ENCODE measurements at places on chromosomes 12 and 14. TPM values are rescaled to one million over a fixed set of nuclear protein-coding genes. Genes with fewer than 3 reads are reported as not detected.

Gene MYL2
- total RNA-seq, result not detected

Gene PIWIL1
- total RNA-seq, result not detected

Gene TMTC1
- 31.9 TPM for total RNA-seq

Gene ZNF891
- total RNA-seq, result 0.56 TPM

Gene DAO
- total RNA-seq, result not detected

Gene RNF212B
- not detected for total RNA-seq

DNA sequence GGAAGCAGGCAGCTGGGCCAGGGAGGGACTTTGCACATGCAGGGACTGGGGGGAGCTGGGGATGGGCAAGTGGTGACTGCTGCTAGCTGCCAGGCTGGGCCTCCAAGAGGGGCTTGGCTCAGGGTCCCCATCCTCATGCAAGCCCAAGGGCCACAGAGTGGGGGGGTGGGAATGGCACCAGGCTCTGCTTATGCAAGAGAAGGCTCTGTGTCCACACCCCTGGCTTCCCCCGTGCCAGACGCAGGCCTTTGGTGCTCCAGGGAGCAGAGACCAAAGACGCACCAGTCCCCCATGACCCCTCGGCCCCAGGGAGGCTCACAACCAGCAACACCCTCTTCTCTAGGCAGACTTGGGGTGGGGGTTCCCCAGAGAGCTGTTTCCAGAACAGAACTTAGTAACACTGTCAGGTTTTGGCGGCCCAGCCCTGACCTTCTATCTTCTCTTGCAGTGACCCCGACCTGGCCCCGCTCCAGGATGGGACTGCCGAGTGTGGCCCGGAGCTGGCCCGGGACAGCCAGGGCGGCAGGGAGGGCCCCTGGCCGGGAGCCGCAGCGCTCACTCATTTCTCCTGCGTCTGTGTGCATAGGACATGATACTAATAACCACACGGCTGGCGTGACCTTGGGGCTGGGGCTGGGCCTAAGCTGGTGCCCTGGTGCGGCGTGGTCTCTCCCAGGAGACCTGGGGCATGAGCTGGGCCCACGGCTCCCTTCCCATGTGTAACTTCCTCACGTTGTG lies 14.3 kb downstream of the XRCC3 start:
- no peak for DNase-seq

GRCh38 chr14:51044961-51045360 lies 49.9 kb downstream of the TRIM9 start:
- no peak for DNase-seq

DNA sequence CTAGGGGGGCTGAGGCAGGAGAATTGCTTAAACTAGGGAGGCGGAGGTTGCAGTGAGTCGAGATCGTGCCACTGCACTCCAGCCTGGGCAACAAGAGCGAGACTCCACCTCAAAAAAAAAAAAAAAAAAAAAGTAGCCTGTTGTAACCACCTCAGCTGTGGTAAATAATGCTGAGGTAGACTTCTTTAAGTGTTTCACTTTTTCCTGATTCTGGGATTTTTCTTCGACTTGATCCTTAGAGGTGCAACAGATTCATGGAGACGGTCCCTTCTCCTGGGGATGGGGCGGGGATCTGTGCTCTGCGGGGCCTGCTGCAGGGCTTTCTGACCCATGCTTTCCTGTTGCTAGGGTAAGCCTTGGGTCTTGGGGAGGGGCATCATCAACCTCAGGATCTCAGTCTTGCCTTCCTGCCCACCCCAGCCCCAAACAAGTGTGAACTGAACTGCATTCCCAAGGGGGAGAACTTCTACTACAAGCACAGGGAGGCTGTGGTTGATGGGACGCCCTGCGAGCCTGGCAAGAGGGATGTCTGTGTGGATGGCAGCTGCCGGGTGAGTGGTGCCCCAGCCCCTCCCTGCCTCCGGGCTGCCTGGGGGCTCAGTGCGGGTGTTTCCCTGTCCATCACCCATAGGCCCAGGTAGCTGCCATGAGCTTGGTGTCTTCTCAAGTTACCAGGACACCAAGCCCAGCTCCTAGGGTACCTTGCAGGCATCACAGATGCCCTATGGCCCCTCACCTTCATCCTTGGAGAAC lies 12.4 kb downstream of the PAPLN start:
- DNase-seq, result no peak

GRCh38 chr12:19963972-19964371 lies 404.4 kb upstream of the PDE3A start:
- no peak for DNase-seq

DNA sequence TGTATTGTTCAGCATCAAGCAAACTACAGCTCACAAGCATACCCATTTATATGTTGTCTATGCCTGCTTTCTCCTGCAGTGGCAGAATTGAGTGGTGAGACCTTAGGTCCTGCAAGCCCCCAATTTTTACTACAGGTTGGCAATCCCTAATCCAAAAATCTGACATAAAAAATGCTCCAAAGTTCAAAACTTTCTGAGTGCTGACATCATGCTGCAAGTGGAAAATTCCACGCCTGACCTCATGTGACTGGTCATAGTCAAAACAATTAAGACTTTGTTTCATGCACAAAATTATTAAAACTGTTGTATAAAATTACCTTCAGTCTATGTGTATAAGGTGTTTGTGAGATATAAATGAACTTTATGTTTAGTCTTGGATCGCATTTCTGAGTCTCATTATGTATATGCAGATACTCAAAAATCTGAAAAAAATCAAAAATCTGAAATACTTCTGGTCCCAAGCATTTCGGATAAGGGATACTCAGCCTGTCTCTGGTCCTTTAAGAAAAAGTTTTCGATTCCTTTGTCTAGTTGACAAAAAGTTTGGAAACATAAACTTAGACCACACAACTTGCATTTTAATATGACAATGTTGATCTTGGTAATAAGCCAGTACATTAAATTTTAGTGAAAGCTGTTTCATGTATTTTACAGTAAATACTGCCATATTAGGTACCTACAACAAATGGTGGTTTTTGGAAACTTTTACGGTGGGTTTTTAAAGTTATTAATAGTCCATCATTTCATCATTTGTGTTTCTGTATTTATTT lies 81.5 kb downstream of the AEBP2 start:
- DNase-seq, result no peak

- DNase-seq, result no peak
Measured at GRCh38 chr12:12559719-12560296, 2.9 kb downstream of the DUSP16 start.

GRCh38 chr14:71733210-71733883 lies 198.9 kb upstream of the RGS6 start:
- peak; percentile 76 for DNase-seq

- DNase-seq, result no peak
Measured at GRCh38 chr12:109796057-109796456, 37.1 kb downstream of the TRPV4 start.

DNA sequence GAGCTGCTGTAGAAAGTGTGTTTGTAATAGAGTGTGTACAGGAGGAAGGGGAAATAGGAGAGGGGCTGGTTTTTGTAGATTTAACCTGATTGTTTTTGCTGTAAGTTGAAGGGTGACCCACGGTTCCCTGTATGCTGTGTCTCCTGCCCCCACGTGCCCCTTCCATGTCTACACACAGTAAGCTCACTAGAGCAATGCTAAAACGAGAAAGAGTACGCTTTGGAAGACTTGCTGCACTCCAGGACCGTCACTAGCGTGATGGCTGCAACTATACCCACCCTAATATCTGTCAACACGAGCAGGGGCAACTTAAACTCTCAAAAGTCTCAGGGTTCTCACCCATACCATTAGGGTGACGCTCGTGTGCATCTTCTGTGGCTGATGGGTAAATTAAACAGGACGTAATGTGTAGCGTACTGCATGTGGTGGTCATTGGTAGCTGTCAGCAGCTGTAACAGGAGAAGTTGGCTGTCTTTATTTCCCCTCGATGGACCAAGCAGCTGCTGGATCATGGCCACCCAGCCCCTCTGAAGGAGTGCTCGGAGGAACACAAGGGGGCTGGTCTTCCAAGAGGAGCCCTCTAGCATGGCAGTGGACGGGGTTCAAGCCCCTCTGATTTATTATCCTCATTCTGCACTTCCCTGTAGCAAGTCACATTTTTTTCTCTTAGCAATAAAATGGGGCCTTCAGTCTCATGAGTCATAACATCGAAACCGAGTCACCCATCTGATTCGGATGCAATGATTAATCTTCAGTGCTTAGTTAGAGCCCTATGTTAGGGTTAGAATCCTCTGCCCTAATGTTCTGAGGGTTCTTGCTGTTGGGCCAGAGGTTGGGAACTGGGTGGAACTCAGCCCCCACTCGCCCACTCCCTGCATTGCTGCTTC lies 14.0 kb downstream of the CCND2 start:
- DNase-seq, result no peak

DNA sequence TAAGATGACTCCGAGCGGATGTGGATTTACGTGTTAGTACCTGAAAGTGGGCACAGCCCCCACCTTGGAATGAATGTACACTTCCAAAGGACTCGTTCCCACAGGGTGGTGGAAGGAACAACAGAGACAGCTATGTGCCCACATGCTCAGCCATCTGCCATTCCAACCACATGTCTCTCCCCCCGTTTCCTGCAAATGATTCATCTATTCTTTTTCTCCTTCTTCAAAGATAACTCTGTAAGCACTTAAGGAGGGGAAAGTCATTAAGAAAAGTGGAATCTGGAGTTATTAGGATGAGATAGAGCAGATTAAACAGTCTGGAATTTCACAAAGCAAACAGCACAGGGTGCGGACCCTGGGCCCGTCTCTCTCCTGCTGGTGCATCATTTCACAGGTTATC lies 18.5 kb upstream of the DUSP6 start:
- DNase-seq, result peak; percentile 82

GRCh38 chr14:50612806-50613205 lies 52.9 kb downstream of the ATL1 start:
- no peak for DNase-seq

DNA sequence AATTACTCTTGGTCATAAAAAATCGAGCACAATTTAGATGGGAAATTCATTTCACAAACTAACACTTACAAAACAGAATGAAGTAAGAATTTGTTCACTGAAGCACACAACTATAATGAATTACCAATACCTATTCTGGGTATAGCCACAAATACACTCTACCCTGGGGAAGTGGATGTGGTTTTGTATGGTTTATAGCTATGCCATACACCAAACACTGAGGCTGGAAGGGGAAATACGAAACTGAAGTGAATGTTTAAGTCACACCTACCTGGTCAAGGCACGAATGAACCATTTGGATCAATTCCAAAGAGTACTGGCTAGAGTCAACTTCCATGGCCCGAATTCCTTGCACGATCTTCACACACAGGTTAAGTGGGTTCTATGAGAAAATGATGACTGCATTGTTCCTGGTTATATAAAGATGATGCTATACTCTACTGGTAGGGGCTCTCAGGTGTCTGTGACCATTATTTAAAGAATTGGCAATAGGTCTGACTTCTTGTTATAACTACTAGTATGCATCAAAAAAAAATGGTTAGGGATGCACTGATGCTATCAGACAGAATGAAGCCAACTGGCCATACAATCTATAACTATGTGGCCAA lies 12.8 kb downstream of the NEK9 start:
- DNase-seq, result no peak

DNA sequence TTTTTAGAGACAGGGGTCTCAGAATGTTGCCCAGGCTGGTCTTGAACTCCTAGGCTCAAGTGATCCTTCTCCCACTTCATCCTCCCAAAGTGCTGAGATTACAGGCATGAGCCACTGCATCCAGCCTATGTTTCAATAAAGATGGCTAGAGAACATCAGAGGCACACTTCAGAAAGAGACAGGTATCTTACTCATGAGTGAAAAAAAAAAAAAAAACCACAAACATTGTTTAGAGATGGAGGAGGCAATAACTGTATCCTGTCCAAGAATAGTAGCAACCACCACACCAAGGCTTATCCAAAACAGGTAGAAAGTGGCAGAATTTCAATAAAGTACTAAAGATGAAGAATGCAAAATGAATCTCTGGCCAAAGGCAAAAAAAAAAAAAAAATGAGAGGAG lies 30.3 kb downstream of the EEA1 start:
- peak; percentile 10 for DNase-seq

- DNase-seq, result no peak
Measured at GRCh38 chr14:79150226-79150625, 980.1 kb downstream of the NRXN3 start.

GRCh38 chr12:93115198-93115601 lies 186.1 kb upstream of the EEA1 start:
- no peak for DNase-seq

GRCh38 chr12:66688846-66689439 lies 10.1 kb upstream of the GRIP1 start:
- peak; percentile 1 for DNase-seq

GRCh38 chr14:51454351-51454750 lies 197.4 kb upstream of the FRMD6 start:
- no peak for DNase-seq

DNA sequence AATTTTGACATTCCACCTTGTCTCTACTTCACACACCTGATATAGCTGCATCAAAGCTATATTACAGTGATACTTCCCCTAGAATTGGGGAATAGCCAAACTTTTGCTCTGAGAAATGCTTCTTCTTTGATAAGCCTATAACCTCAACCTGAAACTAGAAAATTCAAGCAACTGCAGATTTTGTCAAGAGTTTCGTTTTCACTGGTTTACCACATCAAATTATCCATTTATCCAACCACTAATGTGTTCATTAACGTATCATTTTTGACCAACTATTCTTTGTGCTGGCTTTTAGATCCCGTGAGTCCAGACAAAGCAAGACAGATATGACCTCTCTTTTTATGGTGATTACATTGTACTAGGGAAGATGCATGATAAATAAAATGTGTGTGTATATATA lies 13.5 kb upstream of the TAS2R46 start:
- DNase-seq, result no peak

DNA sequence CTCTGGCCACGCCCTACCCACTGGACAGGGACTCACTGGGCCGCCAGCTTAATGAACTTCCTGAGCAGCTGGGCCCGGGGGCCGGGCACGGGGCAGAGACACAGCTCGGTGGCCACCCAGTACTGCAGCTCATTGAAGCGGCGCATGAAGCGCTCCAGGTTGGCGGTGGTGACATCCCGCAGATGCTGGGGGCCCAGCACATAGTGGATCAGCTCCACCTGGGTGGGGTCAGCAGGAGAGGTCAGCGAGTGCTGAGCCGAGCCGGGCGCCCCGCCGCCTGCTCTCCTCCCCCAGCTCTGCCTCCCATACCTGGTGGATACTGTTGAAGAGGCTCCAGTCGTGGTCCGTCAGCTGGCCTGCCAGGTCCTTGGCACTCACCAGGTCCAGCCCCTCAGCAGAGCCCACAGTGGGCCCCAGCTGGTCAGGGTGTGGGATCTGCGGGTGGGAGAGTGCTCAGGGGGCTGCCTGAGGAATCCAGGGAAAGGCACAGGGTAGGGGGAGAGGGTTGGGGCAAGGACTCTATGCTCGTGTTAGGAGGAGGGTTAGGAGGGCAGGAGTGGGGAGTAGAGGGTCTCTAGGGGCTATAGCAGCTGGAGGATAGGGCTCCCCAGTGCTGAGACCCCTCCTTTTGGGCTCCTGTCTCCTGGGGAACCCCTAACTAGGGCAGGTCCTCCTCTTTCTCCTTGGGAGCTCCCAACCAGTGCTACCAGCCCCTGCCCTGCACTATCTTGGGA lies 15.5 kb upstream of the ENDOU start:
- DNase-seq, result no peak
